ENCODE measurements at places on chromosomes 3 and 15.

GRCh38 chr15:48250640-48251076, 44.6 kb downstream of the SLC12A1 start:
- peak; percentile 60 for DNase-seq

DNA sequence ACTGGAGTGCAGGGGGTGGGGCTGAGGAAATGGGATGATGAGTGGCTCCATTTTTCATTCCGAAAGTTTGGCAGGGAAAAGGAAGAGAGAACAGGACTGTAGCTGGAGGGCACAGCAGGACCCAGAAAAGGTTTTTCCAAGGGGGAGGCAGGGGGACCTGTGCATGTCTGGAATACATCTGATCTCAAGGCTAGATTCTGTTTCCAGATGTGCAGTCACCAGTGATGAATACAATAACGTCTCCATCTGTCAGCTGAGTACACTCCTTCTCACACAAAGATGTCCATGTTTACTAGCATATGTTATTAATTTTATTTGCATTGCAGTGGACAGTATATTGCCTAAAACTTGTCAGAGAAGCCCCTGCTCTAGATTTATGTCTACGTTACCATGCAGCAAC, 39.9 kb upstream of the PRTG start:
- no peak for DNase-seq

DNA sequence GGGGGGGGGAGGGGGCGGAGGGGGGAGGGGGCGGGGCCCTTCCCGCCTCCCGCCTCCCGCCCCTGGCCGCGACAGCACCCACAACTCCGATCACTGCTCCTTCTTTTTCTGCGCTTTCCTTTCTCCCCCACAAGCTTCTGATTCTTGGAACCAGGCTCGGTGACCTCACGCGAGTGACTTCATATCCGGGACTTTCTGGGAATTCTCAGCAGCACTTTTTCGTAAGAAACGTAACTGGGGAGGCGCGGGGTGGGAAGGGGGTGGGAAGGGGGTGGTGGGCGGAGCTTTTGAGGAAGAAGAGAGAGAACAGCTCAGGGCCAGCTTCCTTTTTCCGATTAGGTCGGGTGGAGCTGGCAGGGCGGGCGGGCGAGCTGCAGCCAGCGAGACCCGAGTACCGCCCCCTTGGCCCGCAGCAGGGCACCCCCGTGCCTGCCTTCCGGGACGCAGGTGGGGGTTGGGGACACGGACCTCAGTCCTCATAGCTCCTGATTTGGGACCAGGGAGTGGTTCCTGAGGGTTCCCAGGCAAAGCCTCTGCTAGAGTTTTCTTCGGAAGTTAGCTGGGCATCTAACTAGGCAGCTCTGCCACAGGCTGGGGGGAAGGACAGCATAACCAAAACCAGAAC, 14.6 kb downstream of the XIRP1 start:
- peak; percentile 66 for DNase-seq

- DNase-seq = peak; percentile 61
Measured at GRCh38 chr15:63599401-63600000, 2.3 kb downstream of the FBXL22 start.

DNA sequence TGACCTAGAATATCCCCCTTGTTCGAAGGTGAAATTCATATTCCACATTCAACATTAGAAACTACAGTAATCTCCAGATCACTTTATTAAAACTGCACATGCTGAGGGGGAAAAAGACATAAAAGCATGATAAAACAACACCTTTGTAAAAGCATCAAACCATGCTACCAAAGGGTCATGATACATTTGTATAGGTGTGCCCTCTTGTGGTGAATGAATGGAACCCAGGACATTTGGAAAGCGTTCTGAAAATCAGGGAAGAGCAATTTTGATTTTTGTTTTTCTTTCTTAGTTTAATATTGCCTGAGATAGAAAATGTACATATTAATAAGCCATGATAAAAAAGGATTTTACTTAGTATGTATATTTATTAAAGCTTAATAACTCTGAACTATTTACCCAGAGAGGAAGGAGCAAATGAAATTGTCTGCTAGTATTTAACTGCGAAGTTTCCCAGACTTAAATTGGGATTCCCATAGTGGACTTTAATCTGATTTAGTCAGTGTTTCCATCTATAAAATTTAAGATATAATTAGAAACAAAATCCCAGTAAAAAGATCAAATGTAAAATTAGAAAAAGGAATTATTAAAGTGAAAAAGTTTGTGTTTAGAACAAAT, 105.8 kb upstream of the ARL6 start:
- DNase-seq = no peak

DNA sequence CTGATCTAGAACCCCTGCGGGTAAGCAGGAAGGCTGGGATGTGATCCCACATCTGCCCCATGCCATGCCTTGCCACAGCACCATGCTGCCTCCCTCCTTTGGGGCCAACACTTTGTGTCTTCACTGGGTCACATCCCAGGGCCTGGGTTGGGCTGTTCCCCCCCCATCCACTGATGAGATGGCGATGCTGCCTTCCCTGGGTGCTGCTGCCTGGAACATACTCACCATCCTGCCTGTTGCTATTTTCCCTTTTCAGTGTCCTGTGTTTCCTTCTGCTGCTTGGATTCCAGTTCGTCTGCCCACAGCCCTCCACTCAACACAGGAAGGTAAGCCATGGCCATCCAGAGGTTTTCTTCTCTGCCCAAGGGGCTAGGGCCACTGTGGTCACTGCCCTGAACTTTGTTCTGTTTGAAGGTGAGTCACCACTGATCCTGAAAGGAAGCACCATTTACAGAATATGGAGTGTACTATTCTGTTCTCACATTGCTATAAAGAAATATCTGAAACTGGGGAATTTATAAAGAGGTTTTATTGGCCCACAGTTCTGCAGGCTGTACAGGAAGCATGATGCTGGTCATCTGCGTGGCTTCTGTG, 39.4 kb downstream of the THSD4 start:
- no peak for DNase-seq

GRCh38 chr3:9402410-9403228, 5.2 kb downstream of the SETD5 start:
- DNase-seq = peak; percentile 96

GRCh38 chr3:48001991-48002390, 14.2 kb downstream of the MAP4 start:
- no peak for DNase-seq

Measured in WERI-Rb-1 (cell line).